ENCODE measurements at places on chromosomes 2 and 18. TPM values are rescaled to one million over a fixed set of nuclear protein-coding genes. Genes with fewer than 3 reads are reported as not detected.

DNA sequence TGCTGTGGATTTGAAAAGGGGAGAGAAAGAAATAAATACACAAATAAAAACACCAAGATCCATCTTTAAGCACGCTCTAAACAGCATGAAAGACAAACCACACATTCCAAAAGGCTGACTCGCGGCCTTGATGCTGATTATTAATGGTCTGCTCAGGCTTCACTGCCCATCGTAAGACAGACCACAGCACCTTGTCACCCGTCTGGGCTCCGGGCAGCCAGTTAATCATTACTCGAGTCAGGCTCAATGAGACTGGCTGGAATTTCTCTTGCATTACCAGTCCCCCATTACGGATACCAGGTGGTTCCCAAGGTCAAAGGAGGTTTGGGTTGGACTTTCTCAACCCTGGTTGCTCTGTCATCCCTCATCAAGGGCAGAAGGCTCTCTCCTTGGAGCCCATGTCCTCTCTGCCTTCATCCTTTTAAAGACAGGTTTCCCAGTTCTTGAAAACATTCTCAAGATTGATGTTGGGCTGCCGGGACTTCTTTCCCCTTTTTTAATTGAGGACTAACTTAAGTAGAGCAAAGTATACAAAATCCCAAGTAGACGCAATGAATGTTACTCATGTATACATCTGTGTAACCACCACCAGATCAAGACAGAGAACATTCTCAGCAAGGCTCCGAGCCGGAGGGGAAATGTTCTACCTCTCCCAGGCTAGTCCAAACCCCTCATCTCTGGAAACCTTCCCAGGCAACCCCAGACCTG is 8.1 kb downstream of the SMAD7 start:
- peak; percentile 94 for DNase-seq

GRCh38 chr2:218228366-218229090 is 11.5 kb downstream of the ARPC2 start:
- no peak for DNase-seq

GRCh38 chr2:166321076-166321475 is 54.7 kb downstream of the SCN9A start:
- DNase-seq = no peak

DNA sequence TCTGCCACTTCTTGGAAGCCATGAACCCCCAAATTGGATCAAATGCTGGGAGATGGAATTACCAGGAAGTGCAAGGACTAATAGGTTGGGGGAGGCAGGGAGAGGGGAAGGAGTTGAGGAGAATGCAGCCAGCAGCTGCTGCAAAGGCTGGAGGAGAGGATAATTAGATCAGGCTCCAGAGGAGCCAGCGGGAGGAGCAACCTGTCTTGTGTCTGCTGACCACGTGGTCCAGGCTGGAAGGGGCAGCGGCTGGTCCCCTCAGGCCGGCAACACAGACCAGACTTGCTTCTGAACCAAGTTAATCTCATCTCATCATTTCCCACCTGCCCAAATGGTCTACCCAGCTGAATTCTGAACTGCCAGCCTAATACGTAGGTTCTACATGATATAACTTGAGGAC is 68.3 kb downstream of the MRO start:
- DNase-seq = no peak

DNA sequence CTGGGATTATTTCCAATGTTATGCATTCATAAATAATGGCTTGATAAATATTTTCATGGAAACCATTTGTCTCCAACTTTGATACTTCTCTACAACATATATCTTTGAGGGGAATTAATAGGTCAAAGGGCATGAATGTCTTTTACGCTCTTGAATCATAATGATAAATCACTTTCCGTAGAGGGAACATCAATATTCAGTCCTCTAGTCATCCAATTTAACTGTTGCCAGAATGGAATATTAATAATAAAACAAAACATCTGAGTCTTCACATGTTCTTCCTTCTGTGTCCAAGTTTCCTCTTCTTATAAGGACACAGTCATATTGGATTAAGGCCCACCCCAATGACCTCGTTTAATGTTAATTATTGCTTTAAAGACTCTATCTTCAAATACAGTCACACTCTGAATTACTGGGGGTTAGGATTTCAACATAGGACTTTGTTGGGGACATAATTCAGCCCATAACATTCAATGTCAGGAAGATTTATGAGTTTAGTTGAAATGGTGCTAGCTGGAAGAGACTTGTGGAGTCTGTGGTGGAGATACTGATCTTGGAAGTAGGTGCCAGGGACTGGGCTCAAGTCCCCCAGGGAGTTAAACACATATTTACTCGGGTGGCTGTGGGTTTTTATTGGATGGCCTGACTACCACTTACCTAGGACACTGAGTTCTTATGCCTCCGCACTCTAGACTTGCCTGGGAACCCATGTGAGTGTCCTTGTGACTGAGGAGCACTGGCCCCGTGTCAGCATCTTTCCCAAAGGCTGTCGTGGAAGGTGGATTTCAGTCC is 85.0 kb upstream of the SEC11C start:
- peak; percentile 67 for DNase-seq

DNA sequence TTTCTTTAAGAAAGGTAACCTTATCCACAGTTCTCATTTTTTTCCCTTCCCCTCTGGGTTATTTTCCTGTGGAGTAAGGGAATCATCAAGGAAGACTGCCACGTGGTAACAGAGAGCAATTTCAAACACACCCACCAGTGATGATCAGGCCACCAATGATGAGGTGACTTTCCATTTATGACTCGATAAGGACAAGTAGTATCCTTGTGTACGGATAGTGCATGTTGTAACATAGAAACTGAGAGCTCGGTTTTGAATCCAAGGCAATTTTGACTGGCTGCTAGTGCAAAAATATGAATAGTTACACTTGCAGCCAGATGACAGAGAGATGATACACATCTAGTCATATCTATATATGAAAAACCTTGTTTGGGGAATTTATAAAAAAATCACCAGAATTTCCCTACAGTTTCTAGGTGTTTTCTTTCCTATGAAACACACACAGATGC is 143.6 kb upstream of the TCF4 start:
- peak; percentile 12 for DNase-seq

The AMER3 gene
- not detected for total RNA-seq

The REEP1 gene
- under 0.01 TPM for total RNA-seq
